ENCODE measurements at places on chromosomes 1 and 21. TPM values are rescaled to one million over a fixed set of nuclear protein-coding genes. Genes with fewer than 3 reads are reported as not detected.

Gene RIPPLY3
- total RNA-seq: not detected

Gene FAM3B
- total RNA-seq: 0.90 TPM

Gene PPIAL4G
- not detected for total RNA-seq

Gene NBPF6
- total RNA-seq: 0.86 TPM

Gene PPFIA4
- total RNA-seq: 1.6 TPM

Gene ADCY10
- total RNA-seq: 1.6 TPM

GRCh38 chr1:34984793-34985608, at the start of gene TMEM35B:
Gene TMEM35B (minus strand): TSS chr1:34985347. CDS start chr1:34985305, 42 bp downstream.
- H3K27ac ChIP-seq: peak within 1 kb of the TSS; percentile 83
- no peaks in the 10 kb centered on the region for H3K4me1 ChIP-seq
- H3K27me3 ChIP-seq: no peaks in the 10 kb centered on the region
- no peaks in the 10 kb centered on the region for H3K36me3 ChIP-seq

DNA sequence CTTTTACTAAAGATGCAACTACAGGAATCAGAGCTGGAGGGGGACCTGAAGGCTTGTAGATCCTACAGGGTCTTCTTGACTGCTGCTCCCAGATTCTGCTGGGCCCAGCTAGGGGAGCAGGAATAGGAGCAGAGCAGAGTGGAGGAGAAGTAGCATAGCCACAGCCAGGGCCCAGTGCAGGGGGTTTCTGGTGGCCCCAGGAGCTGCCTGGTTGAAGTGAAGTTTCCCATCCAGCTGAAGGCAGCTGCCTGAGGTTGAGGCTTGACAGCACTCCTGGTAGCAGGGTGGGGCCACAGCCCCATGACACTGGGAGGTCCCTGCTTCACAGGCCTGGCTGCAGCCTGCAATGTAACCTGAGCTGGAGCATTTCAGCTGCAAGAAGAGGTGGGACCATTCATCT, 2.0 kb upstream of the INPP5B start:
- DNase-seq: no peak
- no peak overlapping the region for H3K4me3 ChIP-seq
- H3K36me3 ChIP-seq: no peaks in the 10 kb centered on the region

DNA sequence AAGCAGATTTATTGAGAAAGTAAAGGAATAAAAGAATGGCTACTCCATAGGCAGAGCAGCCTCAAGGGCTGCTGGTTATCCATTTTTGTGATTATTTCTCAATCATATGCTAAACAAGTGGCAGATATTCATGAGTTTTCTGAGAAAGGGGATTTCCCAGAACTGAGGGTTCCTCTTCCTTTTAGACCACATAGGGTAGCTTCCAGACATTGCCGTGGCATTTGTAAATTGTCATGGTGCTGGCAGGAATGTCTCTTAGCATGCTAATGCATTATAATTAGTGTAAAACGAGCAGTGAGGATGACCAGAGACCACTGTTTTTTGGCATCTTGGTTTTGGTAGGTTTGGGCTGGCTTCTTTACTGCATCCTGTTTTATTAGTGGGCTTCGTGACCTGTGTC, 16.8 kb upstream of the FMN2 start:
- H3K27me3 ChIP-seq: no peaks in the 10 kb centered on the region
- no peaks in the 10 kb centered on the region for H3K4me1 ChIP-seq
- H3K36me3 ChIP-seq: no peaks in the 10 kb centered on the region
- no peak overlapping the region for H3K4me3 ChIP-seq
- no peak for DNase-seq

- H3K27me3 ChIP-seq: peaks cover 58% of the 10 kb centered on the region
- H3K4me1 ChIP-seq: peaks cover 3% of the 10 kb centered on the region
- H3K27ac ChIP-seq: peak overlapping the region; percentile 90
- peak; percentile 70 for DNase-seq
These were observed 1.7 kb downstream of the HLX start for GRCh38 chr1:220880726-220881506.

DNA sequence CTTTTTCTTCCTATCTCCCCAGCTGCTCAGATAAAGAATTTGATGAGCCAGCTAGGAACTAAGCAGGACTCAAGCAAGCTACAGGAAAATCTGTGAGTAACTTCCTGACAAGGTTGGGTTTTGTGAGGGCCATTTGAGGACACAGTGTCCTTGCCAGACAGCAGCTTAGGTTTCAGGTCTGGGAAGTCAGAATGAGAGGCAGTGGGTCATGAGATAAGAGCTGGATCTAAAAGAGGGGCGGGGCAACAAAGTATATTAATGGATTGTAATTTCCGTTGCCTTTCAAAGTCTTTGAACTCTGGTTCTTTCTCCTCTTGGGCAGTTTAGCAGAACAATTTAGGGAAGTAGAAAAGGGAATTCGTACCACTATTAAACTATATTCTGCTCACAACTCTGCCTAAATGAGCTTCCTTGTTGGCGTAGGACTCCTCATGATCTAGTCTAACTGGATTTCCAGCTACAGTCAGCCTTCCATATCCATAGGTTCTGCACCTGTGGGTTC, 16.6 kb downstream of the STX12 start:
- H3K27ac ChIP-seq: no peak overlapping the region
- peaks cover 9% of the 10 kb centered on the region for H3K36me3 ChIP-seq
- no peaks in the 10 kb centered on the region for H3K27me3 ChIP-seq
- H3K4me3 ChIP-seq: no peak overlapping the region
- H3K4me1 ChIP-seq: no peaks in the 10 kb centered on the region

GRCh38 chr1:164601399-164602100, 42.6 kb downstream of the PBX1 start:
- peaks cover 7% of the 10 kb centered on the region for H3K4me1 ChIP-seq
- no peak for DNase-seq
- no peaks in the 10 kb centered on the region for H3K27me3 ChIP-seq
- H3K36me3 ChIP-seq: no peaks in the 10 kb centered on the region

Measured in colonic mucosa (tissue), 4 donors.